Activated CD8-positive, alpha-beta memory T cell treated with anti-CD3 and anti-CD28 coated beads for 48 hours (primary cell): ENCODE measurements at places on chromosomes 13 and 19.

DNA sequence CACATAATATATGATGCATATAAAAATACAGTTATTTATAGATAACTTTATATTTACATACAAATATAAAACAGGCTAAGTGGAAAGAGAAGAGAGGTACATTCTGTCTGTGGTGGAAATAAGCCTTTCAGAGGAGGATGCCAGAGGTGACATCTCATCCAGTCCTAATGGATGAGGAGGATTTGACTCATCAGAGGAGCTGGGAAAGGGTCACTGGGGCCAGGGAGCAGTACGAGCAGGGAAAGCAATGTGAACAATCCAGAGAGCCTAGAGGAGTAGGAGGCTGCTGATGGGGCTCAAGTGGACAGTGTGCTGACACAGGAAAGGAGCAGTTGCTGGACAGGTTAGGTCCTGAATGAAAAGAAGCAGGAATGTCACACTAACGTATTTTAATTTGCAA is 18.6 kb downstream of the NALCN start:
- no peak for DNase-seq

GRCh38 chr19:49224879-49225278 is 67.3 kb downstream of the TRPM4 start:
- DNase-seq: no peak

DNA sequence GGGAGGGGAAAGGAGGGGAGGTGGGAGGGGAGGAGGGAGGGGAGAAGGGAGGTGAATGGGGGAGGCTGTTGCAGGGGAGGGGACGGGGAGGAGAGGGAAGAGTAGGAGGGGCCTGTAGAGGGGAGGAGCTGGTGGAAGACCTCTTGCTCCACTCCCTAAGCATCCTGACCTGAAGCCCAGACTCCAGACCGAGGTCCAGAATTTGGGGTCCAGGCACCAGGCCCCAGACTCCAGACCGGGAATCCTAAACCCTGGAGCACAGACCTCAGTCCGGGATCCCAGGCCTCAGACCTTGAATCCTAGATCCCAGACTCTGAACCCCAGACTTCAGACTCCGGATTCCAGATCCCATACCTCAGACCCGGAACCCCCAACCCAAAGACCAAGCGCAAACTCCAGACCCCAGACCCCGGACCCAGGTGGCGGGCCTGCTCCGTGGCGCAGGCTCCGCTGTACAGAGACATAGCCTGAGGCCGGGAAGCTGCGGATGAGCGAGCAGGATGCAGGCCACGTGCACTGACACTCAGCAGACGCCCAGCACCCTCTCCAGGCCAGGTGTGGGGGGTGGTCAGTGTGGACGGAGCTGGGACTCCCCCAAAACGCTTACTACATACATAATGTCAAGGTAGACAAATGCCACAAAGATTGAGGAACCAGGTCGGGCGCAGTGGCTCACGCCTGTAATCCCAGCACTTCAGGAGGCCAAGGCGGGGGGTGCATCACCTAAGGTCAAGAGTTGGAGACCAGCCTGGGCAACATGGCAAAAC is 710 bp upstream of the BTBD2 start:
- no peak for DNase-seq

GRCh38 chr19:12872941-12873890 is 8.0 kb downstream of the DNASE2 start:
- DNase-seq: no peak

- DNase-seq: peak; percentile 68
Observed at GRCh38 chr19:13172346-13173138, 22.3 kb downstream of the IER2 start.

- no peak for DNase-seq
Observed at GRCh38 chr19:18321734-18322102, 1.2 kb downstream of the LSM4 start.

DNA sequence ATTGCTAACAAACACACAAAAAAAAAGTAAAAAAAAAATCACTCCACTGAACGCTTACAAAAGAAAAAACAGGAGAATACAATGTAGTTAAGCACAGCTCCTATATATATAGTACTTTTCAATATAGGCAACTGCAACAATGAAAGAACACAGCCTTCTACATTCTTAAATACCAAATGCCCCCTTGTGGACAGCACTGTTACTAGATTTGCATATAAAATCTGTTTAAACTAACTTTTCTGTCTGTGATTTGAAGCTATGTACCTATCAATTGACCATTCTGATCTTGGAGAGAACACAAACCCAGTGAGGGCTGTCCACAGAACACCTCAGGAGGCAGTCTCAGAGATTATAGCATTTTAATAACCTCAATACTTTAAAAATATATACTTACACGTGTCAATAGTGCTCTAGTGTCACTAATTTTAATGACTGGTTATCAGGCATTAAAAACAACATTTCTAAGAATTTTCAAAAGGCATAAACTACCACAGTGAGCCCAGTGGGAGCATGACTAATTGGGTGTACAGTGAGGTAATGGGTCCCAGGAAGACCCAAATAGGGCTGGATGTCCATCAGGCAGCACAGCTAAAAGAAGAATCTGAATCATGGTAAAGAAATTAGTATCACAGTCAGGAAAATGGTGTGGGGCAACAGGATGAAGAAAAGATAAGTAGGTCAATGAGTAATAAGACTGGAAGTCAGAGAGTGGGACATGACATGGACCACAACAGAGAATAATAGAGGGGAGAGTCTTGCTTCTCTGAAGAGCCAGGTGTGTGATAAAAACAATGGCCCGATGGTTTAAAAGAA is 22.2 kb downstream of the CCDC169 start:
- no peak for DNase-seq

- DNase-seq: no peak
Observed at GRCh38 chr13:34376483-34376882, 558.5 kb downstream of the RFC3 start.

GRCh38 chr13:28819046-28819730 is 951 bp upstream of the MTUS2 start:
- no peak for DNase-seq

DNA sequence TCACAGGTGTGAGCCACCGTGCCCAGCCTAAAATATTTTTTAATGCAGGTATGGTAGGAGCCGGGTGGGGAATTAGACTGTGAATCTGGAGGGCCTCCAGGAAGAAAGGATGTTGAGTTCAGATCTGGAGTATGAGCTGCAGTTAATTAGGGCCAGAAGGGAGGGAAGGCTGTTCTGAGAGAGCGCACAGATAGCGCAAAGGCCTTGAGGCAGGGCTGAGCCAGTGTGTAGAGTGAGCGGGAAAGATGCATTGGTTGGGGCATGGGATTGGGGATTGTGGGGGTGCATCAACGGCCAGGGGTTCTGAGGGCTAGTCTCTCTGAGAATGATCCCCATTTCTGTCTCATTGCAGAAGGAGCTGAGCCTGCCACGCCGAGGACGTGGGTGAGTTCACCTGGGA is 9.7 kb downstream of the MAST3 start:
- no peak for DNase-seq

GRCh38 chr13:114114006-114114640 is 18.3 kb downstream of the RASA3 start:
- no peak for DNase-seq
